Neural progenitor cell (in vitro differentiated cells): ENCODE measurements at places on chromosomes 2 and 18. TPM values are rescaled to one million over a fixed set of nuclear protein-coding genes. Genes with fewer than 3 reads are reported as not detected.
A peak's percentile ranks its signal among the peaks of the same experiment; 100 is the strongest.

DNA sequence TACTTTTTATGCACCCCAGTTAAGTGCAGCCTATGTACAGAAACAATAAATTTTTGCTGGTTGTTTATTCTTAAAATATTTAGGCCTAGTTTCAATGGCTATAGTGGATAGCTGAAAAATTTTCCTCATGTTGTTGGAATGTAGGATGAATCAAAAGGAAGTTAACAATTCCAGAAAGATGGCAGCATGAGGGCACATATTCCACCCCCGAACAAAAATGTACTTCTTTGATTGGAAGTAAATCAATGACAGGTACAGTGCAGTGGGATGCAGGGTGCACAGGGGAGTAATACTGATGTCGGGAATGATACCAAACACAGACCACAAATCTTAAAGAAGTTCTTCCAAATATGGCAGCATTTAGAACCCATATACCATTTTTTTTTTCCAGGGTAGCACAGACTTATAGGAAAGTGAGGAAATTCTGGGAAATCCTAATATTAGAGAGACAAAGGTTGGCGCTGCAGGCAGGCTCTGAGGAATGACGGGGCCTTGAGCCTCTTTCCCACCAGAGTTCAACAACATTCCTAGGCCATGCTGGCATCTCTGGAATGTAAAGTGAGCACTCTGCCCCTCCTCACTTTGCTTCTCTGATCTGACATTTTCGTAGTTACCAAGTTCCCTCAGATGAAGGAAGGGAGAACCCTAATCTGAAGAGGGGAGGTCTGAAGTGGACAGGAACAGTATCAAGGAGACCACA lies 36.6 kb upstream of the IKZF2 start:
- H3K4me3 ChIP-seq: peak overlapping the region; percentile 36
- peak overlapping the region; percentile 99 for H3K27ac ChIP-seq
- no peaks in the 10 kb centered on the region for H3K36me3 ChIP-seq
- peak; percentile 83 for DNase-seq

GRCh38 chr2:40700231-40700954 lies 248.5 kb upstream of the SLC8A1 start:
- no peaks in the 10 kb centered on the region for H3K36me3 ChIP-seq
- no peak overlapping the region for H3K4me3 ChIP-seq
- no peaks in the 10 kb centered on the region for H3K4me1 ChIP-seq

DNA sequence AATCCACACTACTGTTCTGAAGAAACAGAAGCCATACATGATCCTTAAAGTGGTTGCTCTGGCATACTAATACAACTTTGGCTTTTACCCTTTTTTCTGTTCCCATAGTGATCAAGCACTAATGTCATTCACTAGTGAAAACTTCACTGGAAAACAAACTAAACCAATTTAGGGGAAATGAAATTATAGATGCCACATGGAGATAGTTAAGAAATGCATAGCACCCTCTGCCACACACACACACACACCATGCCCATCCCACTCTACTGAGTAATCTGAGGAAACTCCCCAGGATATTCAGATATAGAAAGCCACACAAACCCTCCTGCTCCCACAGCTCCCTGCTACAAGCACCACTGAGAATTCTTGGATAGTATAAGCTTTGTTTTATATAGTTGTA lies 39.1 kb downstream of the SLC3A1 start:
- H3K27ac ChIP-seq: no peak overlapping the region
- no peaks in the 10 kb centered on the region for H3K27me3 ChIP-seq

- DNase-seq: peak; percentile 25
- H3K4me1 ChIP-seq: peaks cover 17% of the 10 kb centered on the region
- H3K27ac ChIP-seq: no peak overlapping the region
- no peak overlapping the region for H3K4me3 ChIP-seq
- H3K27me3 ChIP-seq: no peaks in the 10 kb centered on the region
Observed at GRCh38 chr2:150023044-150023443, 435.5 kb upstream of the MMADHC start.

GRCh38 chr2:127071901-127072328 lies 35.0 kb downstream of the BIN1 start:
- no peak for DNase-seq
- no peaks in the 10 kb centered on the region for H3K36me3 ChIP-seq
- H3K4me3 ChIP-seq: no peak overlapping the region
- no peaks in the 10 kb centered on the region for H3K27me3 ChIP-seq

- peak; percentile 65 for DNase-seq
- H3K4me3 ChIP-seq: no peak overlapping the region
- no peaks in the 10 kb centered on the region for H3K4me1 ChIP-seq
- no peaks in the 10 kb centered on the region for H3K36me3 ChIP-seq
Observed at GRCh38 chr2:64586883-64587481, 62.9 kb downstream of the AFTPH start.

- H3K4me1 ChIP-seq: peaks cover 7% of the 10 kb centered on the region
- no peak for DNase-seq
- H3K4me3 ChIP-seq: no peak overlapping the region
- no peak overlapping the region for H3K27ac ChIP-seq
- peaks cover 46% of the 10 kb centered on the region for H3K27me3 ChIP-seq
Observed at GRCh38 chr2:178069551-178069950, 3.0 kb downstream of the PDE11A start.

DNA sequence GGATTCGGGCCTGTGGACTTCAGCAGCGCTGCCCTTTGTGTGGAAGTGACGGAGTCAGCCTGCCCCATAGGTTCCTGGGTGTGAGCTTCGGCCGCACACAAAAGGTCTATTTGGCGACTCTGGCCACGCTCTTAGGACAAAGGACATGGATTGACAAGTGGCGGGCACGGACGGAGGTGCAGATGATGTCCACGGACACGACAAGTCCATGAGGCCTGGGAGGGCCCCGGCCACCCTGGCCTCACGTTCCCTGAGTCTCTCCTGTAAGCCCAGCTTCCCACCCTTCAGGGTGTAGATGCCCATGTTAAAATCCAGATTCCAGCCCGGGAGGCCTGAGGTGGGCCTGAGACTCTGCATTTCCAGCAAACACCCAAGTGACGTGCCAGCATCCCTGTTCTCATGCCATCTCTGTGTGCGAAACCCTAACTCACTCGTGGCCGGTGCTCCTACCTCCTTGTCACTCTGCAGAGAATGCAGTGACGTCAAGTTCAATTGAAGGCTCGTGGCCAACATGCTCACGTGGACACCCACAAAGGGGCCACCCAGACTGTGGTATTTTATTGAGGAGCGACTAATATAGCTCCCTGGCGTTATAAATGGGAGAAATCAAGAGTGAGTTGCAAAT lies 111.7 kb downstream of the RTP5 start:
- no peak for DNase-seq
- no peaks in the 10 kb centered on the region for H3K27me3 ChIP-seq
- no peaks in the 10 kb centered on the region for H3K36me3 ChIP-seq
- H3K27ac ChIP-seq: no peak overlapping the region
- H3K4me1 ChIP-seq: no peaks in the 10 kb centered on the region

DNA sequence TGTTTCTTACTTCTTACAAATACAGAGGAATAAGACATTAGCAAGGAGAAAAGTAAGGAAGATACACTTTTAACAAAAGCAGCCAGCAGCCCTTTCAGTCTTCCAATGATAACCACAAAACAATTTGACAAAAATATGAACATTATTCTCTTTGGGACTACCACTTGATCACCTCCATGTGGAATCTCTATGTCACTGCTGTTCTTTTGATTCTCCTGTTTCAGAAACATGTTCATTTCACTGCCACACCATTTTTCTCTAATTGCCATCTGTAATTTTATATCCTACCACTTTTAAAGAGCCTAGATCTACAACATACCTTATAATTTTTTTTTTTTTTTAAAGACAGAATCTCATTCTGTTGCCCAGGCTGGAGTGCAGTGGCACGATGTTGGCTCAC lies 10.9 kb downstream of the INO80D start:
- peaks cover 13% of the 10 kb centered on the region for H3K4me1 ChIP-seq
- H3K4me3 ChIP-seq: no peak overlapping the region
- no peak overlapping the region for H3K27ac ChIP-seq
- no peaks in the 10 kb centered on the region for H3K27me3 ChIP-seq
- no peak for DNase-seq
- no peaks in the 10 kb centered on the region for H3K36me3 ChIP-seq

GRCh38 chr18:69044215-69044614 lies 246.3 kb downstream of the CCDC102B start:
- H3K36me3 ChIP-seq: no peaks in the 10 kb centered on the region
- no peak for DNase-seq
- H3K27ac ChIP-seq: no peak overlapping the region
- no peaks in the 10 kb centered on the region for H3K4me1 ChIP-seq
- H3K4me3 ChIP-seq: no peak overlapping the region

DNA sequence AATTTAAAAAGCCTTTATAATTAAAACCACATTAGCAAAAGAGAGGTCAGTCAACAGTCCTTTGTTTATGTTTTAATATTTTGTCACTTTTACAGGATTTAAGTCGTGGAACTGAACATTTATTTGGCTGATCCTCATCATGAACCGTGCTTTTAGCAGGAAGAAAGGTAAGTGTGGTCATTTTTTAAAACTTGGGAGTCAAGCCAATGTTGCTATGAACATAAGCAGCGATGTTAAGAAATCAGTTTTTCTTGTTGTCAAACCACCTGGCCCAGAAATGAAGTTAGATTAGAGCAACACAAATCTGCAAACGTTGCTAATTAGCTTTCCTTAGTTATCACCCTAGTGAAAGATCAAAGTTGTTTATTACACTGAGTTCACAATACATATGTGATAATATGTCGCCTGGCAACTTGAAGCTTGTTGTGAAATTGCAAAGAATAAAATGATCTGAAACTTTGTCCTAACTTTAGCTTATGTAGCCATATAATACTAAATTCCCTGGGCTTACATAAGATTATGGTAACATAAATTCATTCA lies 186.0 kb downstream of the GULP1 start:
- H3K36me3 ChIP-seq: no peaks in the 10 kb centered on the region
- no peaks in the 10 kb centered on the region for H3K4me1 ChIP-seq
- H3K4me3 ChIP-seq: no peak overlapping the region

GRCh38 chr2:37792366-37792765 lies 120.9 kb upstream of the CDC42EP3 start:
- H3K27ac ChIP-seq: no peak overlapping the region
- no peaks in the 10 kb centered on the region for H3K36me3 ChIP-seq
- no peak for DNase-seq
- H3K27me3 ChIP-seq: no peaks in the 10 kb centered on the region
- H3K4me1 ChIP-seq: no peaks in the 10 kb centered on the region

GRCh38 chr2:241724975-241725870 lies 9.2 kb upstream of the D2HGDH start:
- no peak for DNase-seq
- no peak overlapping the region for H3K27ac ChIP-seq
- peaks cover 10% of the 10 kb centered on the region for H3K36me3 ChIP-seq
- no peaks in the 10 kb centered on the region for H3K27me3 ChIP-seq
- H3K4me3 ChIP-seq: no peak overlapping the region
- H3K4me1 ChIP-seq: no peaks in the 10 kb centered on the region

GRCh38 chr2:126042089-126042488 lies 613.9 kb upstream of the GYPC start:
- H3K4me3 ChIP-seq: no peak overlapping the region
- DNase-seq: no peak
- H3K27ac ChIP-seq: no peak overlapping the region
- H3K36me3 ChIP-seq: no peaks in the 10 kb centered on the region

GRCh38 chr2:100109986-100110613 lies 32.3 kb downstream of the AFF3 start:
- no peak overlapping the region for H3K4me3 ChIP-seq
- peaks cover 95% of the 10 kb centered on the region for H3K27me3 ChIP-seq
- H3K27ac ChIP-seq: no peak overlapping the region
- peaks cover 25% of the 10 kb centered on the region for H3K4me1 ChIP-seq
- no peaks in the 10 kb centered on the region for H3K36me3 ChIP-seq
- DNase-seq: no peak

GRCh38 chr2:75155115-75155514 lies 44.2 kb downstream of the TACR1 start:
- H3K27me3 ChIP-seq: no peaks in the 10 kb centered on the region
- H3K4me3 ChIP-seq: no peak overlapping the region
- peaks cover 9% of the 10 kb centered on the region for H3K4me1 ChIP-seq
- DNase-seq: no peak
- H3K27ac ChIP-seq: no peak overlapping the region

- H3K36me3 ChIP-seq: no peaks in the 10 kb centered on the region
- H3K27me3 ChIP-seq: no peaks in the 10 kb centered on the region
- DNase-seq: peak; percentile 51
- peaks cover 26% of the 10 kb centered on the region for H3K4me1 ChIP-seq
- H3K27ac ChIP-seq: peak overlapping the region; percentile 31
Observed at GRCh38 chr2:96408616-96409015, 73.0 kb downstream of the NCAPH start.

DNA sequence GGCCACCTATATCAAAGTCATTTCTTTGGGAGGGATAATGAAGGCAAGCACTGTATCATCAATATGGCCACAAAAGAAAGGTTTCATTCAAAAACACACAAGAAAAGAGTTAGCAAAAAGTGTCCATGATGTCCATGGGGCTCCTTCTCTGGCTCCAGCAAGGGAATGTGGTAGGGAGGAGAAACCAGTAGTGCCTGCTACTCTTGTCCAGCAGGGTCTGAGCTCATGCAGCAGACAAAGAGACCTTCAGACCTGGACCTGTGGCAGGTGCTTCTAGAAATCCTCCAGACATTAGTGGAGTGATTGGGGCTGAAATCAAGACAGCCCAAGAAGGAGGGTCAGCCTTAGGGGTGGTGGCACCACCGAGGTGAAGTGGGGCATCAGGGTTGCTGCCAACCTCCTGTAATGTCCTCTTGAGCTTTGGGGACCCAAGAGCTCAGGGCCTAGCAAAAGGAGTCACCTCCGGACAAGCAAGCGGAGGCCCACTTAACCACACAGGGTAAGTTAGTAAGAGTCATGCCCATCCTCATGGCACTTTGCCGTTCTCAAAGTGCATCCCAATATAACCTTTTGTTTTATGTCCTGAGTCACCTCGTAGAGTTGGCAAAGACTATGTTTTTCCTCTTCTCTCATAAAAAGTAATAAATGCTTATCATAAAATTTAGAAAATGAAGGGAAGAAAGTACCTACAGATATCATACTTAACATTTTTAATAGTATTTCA lies 112.6 kb upstream of the YPEL5 start:
- H3K36me3 ChIP-seq: no peaks in the 10 kb centered on the region
- no peak overlapping the region for H3K27ac ChIP-seq
- no peak for DNase-seq
- H3K4me3 ChIP-seq: no peak overlapping the region
- no peaks in the 10 kb centered on the region for H3K27me3 ChIP-seq
- peaks cover 9% of the 10 kb centered on the region for H3K4me1 ChIP-seq

GRCh38 chr18:78566065-78566464 lies 413.6 kb upstream of the SALL3 start:
- no peaks in the 10 kb centered on the region for H3K36me3 ChIP-seq
- DNase-seq: no peak
- peaks cover 7% of the 10 kb centered on the region for H3K4me1 ChIP-seq
- H3K27ac ChIP-seq: no peak overlapping the region
- H3K27me3 ChIP-seq: no peaks in the 10 kb centered on the region

Gene CD226
- 0.06 TPM in 1 of 2 replicates, not detected in the other for total RNA-seq

Gene REG3A
- total RNA-seq: not detected in 2 replicates

Gene PLCL1
- 0.28 and 0.41 TPM in 2 replicates for total RNA-seq

Gene TMEM131
- total RNA-seq: 25.4 and 59.4 TPM in 2 replicates

Gene SLC40A1
- 0.03 TPM in 1 of 2 replicates, not detected in the other for total RNA-seq

Gene MGAT5
- 21.2 and 28.8 TPM in 2 replicates for total RNA-seq

Gene DLGAP1
- total RNA-seq: 16.9 and 18.5 TPM in 2 replicates

Gene GAD1
- 5.2 and 10.7 TPM in 2 replicates for total RNA-seq

Gene OSBPL6
- total RNA-seq: 14.0 and 14.8 TPM in 2 replicates

Gene KCNG3
- 6.8 and 7.8 TPM in 2 replicates for total RNA-seq

Gene UGT1A8
- total RNA-seq: not detected in 2 replicates

Gene RAX
- 20.7 and 78.1 TPM in 2 replicates for total RNA-seq

Gene LIMS4
- 0.28 TPM in 1 of 2 replicates, not detected in the other for total RNA-seq

Gene REG1A
- 0.28 and 2.3 TPM in 2 replicates for total RNA-seq

Gene LONRF2
- 0.34 and 0.37 TPM in 2 replicates for total RNA-seq

Gene EDAR
- total RNA-seq: not detected in 2 replicates

Gene KCNS3
- total RNA-seq: 10.0 and 15.0 TPM in 2 replicates

Gene CD302
- 0.40 and 1.1 TPM in 2 replicates for total RNA-seq

Gene ALK
- total RNA-seq: 0.06 TPM in 1 of 2 replicates, not detected in the other

Gene MYO3B
- 16.8 and 27.3 TPM in 2 replicates for total RNA-seq

Gene HOXD13
- not detected in 2 replicates for total RNA-seq
